ENCODE measurements at places on chromosomes 7 and 10.

DNA sequence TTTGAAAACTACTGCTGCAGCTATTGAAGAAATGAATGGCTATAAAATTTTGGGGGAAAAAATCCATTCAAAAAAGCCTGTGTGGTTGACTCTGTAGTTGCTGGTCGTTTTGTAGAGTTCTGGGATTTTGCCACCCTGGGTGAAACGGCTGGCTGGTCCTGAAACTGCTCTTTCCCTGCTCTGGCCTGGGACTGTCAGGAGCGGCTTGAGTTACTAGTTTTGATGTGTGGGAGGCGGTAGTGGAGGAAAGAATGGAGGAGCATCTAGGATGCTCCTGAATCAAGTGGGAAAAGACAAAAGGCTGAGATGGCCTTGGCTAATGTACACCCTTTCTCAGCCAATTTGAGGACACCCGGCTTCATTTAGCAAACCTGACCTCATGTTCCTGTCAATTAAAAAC, 72.5 kb downstream of the ZNF365 start:
- ATAC-seq, result no peak

- no peak for ATAC-seq
Measured at GRCh38 chr10:20007426-20007825, 191.2 kb downstream of the PLXDC2 start.

DNA sequence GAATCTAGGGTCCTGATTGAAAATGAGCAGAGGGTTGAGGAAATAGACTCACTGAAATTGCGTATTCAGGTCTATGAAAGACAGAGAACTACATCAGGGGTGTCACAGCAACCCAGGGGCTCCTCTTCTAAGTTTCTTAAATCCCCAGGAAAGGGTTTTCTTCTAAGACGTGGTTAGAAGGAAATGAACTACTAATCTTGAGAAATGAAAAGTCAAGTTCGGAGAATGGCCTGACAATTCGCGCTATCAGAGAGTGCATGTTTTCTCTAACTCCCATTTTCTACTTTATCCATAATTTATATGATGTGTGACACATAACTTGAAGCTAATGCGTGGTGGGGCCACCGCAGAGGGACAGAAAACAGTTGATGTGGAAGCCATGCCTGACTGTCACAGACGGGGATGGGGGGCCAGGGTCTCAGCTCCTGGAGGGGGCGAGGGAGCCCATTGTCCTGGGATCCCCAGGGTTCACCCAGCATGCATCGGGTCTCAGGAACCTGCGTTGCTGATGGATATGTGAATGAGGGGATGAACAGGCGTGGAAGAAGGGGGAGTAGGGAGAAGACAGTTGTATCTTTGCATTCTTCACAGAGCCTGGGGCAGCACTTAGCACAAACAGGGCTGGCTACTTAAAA, 86.3 kb downstream of the PTPRE start:
- no peak for ATAC-seq

- no peak for ATAC-seq
Measured at GRCh38 chr7:95088536-95089215, 181.3 kb downstream of the PPP1R9A start.

GRCh38 chr7:50068026-50068425, 25.0 kb downstream of the ZPBP start:
- ATAC-seq, result peak; percentile 83

GRCh38 chr10:125084614-125085257, 75.6 kb downstream of the CTBP2 start:
- no peak for ATAC-seq

GRCh38 chr10:91287276-91287675, 66.8 kb downstream of the PCGF5 start:
- ATAC-seq, result peak; percentile 61

DNA sequence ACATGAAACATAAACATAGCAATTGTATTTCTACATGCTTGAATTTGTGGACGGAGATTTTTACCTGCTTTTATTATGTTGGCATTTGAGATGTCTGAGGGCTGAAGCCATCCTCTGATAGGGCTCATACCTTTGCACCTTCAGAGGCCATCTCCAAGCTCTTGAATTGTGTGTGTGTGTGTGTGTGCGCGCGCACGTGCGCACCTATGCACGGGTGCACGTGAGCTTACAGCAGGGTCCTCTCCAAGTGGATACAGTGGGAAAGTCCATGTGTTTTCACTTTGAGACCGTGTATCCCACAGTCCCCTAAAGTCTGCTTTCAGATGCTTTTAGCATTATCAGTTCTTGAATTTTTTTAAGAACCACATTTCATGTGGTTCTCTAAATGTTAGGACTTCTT, 178.6 kb downstream of the RAB11FIP2 start:
- ATAC-seq, result no peak

- no peak for ATAC-seq
Measured at GRCh38 chr10:15898046-15898445, 37.7 kb upstream of the MINDY3 start.

DNA sequence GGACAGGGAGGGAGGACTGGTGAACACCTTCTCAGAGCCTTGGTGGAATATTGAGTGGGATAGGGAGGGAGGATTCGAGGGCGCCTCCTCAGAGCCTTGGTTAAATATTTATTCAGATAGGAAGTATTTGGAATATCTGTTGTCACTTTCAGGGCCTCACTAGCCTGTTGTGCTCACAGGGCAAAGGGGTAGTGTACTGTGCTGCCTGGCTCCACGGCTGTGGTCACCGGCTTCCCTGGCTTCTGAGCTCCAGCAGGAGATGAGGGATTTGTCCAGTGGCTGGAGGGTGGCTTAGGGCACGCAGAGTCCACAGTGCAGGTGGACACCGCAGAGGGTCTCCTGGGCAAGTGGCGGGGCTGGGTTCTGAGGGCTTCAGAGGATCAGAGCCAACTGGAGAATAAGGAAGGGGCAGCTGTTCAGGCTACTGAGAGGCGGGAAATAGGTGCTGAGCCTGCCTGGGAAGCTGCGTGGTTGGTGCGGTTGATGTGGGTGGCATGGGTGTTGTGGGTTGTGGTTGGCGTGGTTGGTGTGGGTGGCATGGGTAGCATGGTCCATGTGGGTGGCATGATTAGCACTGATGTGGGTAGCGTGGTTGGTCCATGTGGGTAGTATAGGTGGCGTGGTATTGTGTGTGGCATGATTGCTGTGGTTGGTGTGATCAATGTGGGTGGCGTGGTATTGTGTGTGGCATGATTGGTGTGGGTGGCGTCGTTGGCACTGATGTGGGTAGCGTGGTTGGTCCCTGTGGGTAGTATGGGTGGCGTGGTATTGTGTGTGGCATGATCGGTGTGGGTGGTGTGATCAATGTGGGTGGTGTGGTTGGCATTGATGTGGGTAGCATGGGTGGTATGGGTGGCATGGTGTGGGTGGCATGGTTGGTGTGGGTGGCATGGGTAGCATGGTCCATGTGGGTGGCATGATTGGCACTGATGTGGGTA, 16.7 kb downstream of the INPP5A start:
- ATAC-seq, result peak; percentile 12

- no peak for ATAC-seq
Measured at GRCh38 chr10:31421322-31421721, 102.3 kb downstream of the ZEB1 start.

GRCh38 chr10:51743146-51743545, 43.8 kb upstream of the CSTF2T start:
- no peak for ATAC-seq

- ATAC-seq, result no peak
Measured at GRCh38 chr10:6786579-6787031, 206.5 kb upstream of the PRKCQ start.

DNA sequence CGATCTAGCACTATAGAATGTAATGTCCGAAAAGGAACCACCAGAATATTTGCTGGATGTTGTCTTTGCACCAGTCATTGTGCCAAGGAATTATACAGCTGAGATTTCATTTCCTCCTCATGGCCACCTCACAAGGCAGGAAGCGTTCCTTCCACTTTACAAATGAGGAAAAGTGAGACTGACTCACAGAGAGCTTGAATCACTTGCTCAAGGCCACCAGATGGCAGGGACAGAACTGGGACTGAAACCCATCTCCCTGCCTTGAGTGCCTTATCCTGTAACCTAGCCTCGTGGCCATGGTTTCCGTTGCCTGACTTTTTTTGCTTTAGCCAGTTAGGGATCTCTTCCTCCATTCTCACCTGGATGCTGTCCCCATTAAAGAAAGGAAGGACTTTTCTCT, 44.7 kb upstream of the PDZD8 start:
- ATAC-seq, result peak; percentile 87

DNA sequence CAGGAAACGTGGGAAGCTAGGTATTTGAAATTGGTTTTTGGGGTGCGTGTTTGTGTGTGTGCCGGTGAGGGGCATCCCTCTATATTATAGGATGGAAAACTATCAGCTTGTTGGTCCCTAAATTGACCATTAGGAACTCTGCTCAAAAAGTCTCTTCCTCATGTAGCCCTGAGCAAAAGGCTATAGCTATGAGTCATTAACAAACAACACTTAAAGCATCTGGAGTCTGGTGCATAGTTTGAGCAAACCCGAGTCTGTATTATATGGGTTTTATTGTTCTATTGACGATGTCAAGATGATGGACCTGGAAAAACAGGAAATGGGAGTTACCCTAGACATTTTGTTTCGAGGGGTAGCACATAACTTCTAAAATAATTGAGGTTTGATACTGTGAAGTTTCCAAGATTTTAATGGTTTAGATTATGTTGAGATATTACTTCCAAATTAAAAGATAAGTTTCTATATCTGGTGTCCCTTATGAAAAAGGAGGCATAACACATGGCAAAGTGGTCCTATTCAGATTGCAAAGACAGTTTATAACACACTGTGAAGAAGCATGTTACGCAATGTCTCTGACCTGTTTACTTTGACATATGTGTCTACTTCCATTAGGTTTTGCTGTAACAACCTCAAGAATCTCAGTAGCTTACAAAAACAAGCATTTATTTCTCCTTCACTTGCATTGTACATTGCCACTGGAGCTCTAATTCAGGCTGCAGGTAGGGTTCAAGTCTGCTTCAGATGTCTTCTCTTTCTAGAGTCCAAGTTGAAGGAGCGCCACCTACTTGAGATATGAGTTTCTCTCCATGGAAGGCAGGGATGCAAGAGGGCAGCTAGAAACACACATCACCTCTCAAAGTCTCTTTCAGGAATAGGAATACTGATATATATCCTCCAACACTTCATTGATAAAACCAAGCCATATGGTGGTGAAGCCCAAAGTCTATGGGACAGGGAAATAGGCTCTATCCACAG, 357.7 kb downstream of the PHF14 start:
- ATAC-seq, result no peak

GRCh38 chr10:74900297-74900696, 73.9 kb downstream of the KAT6B start:
- peak; percentile 23 for ATAC-seq

- ATAC-seq, result no peak
Measured at GRCh38 chr10:6464862-6465430, 115.1 kb downstream of the PRKCQ start.

GRCh38 chr7:6436385-6436685, 11.4 kb downstream of the DAGLB start:
- ATAC-seq, result peak; percentile 9

DNA sequence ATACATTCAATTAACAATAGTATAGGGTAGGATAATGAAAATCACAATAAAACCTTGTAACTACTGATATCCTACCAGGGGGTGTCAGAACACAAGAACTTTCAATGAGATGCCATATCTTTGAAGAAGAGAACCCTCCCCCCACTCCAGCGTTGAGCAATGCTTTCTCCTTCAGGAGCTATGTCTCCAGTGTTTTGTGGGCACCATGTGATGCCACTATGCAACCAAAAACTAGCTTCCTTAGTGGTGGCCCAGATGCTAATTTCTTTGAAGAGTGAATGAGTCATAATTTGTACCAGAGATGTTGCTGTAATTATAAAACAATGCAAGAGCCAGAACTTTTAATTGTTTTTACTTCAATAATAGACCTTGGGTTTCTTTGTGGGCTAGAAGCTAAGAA, 76.0 kb upstream of the ADO start:
- no peak for ATAC-seq

DNA sequence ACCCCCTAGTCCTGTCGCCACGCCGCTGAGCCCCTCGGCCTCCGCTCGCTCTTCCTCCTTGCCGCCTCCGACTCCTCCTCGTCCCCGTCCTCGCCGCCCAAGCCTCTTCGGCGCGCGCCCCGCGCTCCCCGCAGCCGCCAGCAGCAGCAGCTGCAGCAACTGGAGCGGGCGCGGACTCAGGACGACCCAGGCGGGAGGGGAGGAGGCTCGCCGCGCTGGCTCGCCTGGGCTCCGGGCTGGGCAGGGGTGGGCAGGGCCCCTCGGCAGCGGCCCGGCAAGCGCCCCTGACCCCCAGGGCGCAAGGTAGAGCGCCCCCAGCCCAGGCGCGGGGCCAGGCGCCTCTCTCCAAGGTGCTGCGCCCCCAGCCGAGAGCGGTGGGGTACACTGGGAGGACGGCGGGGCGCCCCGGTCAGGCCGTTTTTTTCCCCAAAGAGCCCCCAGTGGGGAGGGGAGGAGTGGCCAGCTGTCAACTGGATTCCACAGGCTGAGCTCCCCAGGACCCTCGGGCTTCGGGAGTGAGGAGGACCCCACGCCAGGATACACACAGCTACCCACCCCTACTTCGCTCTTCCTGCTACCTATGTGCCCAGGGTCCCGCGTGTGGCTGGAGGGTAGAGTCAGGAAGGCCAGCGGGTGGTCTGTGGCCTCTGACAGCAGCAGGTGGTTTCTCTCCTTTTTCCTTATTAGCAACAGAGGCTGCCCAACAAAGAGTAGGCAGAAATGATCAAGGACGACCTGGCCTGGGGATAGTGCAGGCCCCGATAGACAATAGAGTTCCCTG, 903 bp upstream of the KCNMA1 start:
- peak; percentile 35 for ATAC-seq

DNA sequence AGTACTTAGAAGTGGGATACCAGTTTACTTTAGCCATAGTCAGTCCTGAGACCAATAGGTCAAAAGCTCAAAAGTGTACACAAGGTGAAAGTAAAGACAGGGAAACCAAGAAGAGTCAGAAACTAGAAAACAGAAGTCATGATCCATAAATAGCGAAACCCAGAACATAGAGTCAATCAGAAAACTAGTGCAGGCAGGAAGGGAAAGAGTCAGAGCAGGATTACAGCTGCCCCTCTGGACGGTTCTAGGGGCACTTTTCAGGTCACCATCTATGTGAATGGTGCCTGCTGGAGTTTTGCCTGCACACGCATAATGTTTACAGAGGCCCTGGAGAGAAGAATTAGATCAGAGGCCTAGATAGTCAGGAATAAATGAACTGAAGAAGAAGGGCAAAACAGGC, 22.4 kb upstream of the DMTF1 start:
- no peak for ATAC-seq

DNA sequence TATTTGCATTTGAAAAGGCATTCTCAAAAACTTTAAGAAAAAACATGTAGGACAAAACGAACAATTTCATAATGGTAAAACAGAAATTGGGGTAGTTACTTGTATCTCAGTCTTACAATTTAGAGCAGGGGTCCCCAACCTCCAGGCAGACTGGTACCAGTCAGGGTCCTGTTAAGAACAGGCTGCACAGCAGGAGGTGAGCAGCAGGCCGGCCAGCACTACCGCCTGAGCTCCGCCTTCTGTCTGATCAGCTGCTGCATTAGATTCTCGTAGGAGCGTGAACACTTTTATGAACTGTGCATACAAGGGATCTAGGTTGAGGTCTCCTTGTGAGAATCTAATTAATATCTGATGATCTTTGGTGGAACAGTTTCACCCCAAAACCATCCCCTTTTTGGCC, 77.3 kb downstream of the SEMA3A start:
- no peak for ATAC-seq

- ATAC-seq, result no peak
Measured at GRCh38 chr10:46233181-46233580, 53.6 kb upstream of the ANTXRL start.

GRCh38 chr10:21202776-21203462, 305.8 kb upstream of the NEBL start:
- no peak for ATAC-seq

GRCh38 chr7:25260862-25261494, 32.7 kb upstream of the NPVF start:
- ATAC-seq, result no peak

GRCh38 chr7:117323305-117323850, 520 bp upstream of the WNT2 start:
- peak; percentile 7 for ATAC-seq

GRCh38 chr7:1422512-1423263, 36.6 kb downstream of the MICALL2 start:
- ATAC-seq, result no peak

Measured in esophagus mucosa (tissue), 1 donor.